CD4-positive, alpha-beta T cell treated with Interleukin-1 beta for 1 hour (primary cell): ENCODE measurements at places on chromosomes 6 and 20.

- DNase-seq: no peak
Measured at GRCh38 chr20:1652960-1653359, 4.6 kb downstream of the SIRPG start.

GRCh38 chr6:16944596-16944995, 157.3 kb upstream of the STMND1 start:
- DNase-seq: no peak

GRCh38 chr6:139909992-139910391, 535.5 kb upstream of the CITED2 start:
- DNase-seq: no peak

- DNase-seq: no peak
Measured at GRCh38 chr20:38991814-38992704, 29.9 kb downstream of the DHX35 start.

DNA sequence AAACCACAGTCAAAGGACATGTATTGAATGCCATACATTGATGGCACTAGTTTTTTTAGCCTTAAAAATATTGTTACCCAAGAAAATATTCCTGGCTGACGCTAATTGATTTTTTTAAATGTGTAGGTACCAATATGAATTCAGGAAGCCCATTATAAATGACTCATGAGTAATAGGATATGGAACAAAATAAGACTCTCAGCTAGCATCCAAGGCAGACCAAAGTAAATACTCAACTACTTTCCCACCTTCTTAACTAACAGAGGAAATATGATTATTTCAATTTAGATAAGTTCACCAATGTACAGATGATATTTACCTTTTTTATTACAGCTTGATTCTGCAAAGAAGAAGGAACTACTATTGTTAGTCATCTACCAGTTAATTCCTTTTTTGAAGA, 43.2 kb upstream of the TXNDC5 start:
- no peak for DNase-seq

DNA sequence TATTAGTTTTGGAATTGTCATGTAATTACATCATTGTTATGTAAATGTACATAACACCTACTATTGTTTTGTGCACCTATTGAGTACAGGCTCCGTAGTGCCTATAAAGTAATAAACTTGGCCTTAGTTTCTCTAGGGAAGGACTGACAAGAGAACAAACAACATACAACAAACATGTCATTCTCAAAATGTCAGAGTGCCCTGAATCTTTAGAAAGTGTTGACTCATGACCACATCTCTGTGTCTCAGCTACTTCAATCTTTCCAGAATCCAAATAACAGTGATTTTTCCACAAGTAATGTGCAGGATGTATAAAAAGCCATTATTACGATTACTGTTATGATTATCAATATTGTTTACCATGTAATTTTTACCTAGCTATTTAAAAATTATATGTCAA, 17.2 kb downstream of the LAMP5 start:
- DNase-seq: no peak

- no peak for DNase-seq
Measured at GRCh38 chr6:108029226-108029921, 45.2 kb downstream of the OSTM1 start.

DNA sequence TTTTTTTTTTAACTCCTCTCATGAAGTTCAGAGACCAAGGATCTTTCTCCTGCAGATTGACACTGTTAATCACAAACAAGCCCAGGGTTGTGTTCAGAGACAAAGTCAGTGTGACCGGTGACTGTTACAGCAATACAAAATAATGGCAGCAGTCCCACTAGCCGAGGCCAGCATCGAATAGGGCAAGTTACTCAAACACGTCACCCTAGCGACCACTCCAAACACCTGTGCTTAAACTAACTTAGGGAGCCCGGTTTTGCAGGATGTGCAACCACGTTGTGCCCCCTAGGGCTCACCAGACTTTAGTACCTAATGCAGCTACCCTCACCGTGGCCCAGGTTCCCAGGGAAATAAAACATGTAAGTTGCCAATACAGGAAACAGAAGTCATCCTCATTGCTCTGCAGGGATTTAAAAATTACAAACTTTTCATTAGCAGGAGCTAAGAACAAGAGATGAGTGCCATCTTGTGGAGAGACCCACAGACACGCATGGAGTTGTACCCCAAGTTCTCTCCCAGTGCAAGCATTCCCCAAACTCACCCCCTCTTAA, 38.1 kb downstream of the FAM50B start:
- no peak for DNase-seq

- DNase-seq: no peak
Measured at GRCh38 chr6:12803486-12803885, 86.9 kb downstream of the PHACTR1 start.

DNA sequence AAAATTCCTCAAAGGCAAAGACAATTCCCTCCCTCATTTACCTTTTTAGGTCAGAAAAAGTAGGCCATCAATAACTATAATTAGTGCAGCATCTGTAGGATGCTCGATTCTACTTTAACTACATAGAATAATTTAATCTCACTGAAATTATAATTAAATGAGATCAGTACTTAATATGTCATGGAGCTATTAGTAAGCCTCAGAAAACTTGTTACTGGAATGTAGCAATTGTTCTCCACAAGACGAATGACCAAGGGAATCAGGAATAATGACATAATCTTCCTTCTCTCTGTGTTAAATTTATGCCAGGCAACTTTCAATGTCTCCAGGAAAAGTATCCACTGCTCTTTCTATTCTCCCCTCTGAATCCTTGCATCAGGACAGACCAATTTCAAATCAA, 34.1 kb downstream of the SESN1 start:
- DNase-seq: no peak

DNA sequence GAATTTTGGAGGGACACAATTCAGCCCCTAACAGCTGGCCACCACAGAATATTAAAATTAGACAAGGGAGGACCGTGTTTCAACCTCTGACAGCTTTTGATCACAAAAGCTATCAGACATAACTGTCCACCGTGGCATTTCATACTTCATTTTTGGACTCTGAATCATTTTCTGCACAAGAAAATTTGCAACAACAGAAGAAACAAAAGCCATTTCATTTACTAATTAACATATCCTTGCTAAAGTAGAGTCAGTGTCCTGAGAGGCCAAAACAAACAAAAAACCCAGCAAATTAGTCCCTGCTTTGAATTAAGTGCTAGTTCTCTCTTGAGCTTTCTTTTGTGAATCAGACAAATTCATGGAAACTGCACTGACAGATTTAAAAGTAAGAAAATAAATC, 17.6 kb upstream of the COL12A1 start:
- no peak for DNase-seq

- DNase-seq: no peak
Measured at GRCh38 chr20:54134445-54135220, 39.2 kb downstream of the CYP24A1 start.

DNA sequence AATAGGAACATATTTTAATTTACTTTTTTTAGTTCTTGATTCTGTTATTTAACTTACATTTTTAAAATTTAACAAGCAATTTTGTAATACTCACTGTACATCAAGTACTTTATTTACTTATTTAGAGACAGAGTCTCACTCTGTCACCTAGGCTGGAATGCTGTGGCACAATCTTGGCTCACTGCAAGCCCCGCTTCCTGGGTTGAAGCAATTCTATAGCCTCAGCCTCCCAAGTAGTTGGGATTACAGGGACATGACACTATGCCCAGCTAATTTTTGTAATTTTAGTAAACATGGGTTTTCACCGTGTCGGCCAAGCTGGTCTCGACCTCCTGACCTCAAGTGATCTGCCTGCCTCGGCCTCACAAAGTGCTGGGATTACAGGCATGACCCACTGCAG, 7.0 kb downstream of the BTN3A3 start:
- no peak for DNase-seq

DNA sequence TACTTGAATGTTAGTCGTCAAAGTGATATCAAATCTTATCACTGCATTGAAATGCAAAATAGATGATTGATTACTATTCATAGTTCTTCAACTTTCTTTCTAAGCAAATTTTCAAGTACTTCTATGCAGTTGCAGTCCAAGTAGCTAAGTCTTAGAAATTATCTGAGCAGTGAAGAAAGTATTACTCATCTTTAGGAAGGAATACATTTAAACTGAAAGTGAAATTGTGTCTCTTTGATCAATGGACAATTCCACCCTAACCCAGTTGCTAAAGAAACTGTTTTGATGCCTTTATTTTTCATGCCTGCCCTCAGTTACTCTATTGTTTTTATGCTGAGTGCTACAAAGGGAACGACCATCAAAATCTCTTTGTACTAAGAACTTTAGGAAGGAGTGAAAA, 337.4 kb downstream of the GRIK2 start:
- no peak for DNase-seq

GRCh38 chr6:25280344-25281074, 1.3 kb downstream of the CARMIL1 start:
- DNase-seq: no peak

- no peak for DNase-seq
Measured at GRCh38 chr6:70846207-70846835, 110.5 kb downstream of the B3GAT2 start.

DNA sequence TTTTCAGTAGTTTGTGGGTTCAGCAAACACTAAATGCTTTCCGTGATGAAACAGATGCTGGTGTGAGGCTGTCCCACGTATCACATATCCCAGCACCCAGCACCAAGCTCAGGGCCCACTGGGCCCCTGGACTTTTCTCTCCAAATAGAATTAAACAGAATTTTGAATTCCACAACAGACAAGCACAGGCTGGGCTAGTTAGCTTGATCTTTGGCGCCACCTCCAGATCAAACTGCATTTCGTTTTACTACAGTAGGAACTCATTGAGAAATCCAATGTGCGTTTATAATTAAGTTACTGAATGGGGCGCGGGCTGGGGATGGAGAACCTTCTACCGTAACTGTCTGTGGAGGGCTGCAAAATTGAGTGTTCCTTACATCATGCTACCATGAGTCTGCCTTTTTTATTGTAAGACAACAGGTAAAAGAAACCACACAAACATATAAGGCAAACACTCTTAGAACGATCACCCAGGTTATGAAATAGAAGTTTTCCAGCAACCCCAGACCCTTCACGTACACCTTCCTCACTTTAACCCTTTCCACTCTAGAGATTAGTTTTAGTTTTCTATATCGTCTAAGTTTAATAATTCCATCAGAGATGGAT, 107.8 kb downstream of the ZFP64 start:
- peak; percentile 24 for DNase-seq

- DNase-seq: no peak
Measured at GRCh38 chr20:6715401-6715941, 52.0 kb upstream of the BMP2 start.

GRCh38 chr6:138389551-138389950, 11.8 kb downstream of the SMIM28 start:
- no peak for DNase-seq

GRCh38 chr20:258963-259362, 1.4 kb downstream of the DEFB132 start:
- no peak for DNase-seq

DNA sequence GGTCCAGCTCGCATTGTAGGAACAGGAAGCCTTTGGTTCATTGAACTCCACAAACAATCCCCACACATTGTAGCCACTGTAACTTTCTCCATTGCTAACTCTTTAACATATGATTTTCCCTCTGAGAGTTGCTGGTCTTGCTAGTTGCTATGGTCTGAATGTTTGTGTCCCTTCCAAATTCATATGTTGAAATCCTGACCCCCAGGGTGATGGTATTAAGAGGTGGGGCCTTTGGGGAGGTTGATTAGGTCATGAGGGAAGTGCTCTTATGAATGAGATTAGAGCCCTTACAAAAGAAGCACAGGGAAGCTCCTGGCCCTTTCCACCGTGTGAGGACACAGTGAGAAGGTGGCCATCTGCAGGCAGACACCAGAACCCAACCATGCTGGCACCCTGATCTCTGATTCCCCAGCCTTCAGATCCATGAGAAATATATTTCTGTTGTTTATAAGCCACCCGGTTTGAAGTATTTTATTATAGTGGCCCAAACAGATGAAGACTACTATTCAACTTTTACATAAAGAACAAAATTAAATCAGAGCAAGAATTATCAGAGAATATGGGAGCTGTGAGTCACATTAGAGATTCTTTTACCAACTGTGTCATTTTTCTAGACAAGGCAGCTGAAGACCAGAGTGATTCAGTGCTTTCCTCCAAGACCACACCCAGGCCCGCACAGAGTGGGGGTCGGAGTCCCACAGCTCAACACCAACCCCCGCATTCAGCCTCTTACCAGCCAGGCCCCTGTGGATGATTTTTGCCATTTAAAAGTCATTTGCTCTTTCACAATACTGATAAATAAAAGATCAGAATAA, 143.0 kb downstream of the SAMD5 start:
- DNase-seq: no peak

- DNase-seq: no peak
Measured at GRCh38 chr6:80969439-80969838, 783.0 kb downstream of the TENT5A start.

DNA sequence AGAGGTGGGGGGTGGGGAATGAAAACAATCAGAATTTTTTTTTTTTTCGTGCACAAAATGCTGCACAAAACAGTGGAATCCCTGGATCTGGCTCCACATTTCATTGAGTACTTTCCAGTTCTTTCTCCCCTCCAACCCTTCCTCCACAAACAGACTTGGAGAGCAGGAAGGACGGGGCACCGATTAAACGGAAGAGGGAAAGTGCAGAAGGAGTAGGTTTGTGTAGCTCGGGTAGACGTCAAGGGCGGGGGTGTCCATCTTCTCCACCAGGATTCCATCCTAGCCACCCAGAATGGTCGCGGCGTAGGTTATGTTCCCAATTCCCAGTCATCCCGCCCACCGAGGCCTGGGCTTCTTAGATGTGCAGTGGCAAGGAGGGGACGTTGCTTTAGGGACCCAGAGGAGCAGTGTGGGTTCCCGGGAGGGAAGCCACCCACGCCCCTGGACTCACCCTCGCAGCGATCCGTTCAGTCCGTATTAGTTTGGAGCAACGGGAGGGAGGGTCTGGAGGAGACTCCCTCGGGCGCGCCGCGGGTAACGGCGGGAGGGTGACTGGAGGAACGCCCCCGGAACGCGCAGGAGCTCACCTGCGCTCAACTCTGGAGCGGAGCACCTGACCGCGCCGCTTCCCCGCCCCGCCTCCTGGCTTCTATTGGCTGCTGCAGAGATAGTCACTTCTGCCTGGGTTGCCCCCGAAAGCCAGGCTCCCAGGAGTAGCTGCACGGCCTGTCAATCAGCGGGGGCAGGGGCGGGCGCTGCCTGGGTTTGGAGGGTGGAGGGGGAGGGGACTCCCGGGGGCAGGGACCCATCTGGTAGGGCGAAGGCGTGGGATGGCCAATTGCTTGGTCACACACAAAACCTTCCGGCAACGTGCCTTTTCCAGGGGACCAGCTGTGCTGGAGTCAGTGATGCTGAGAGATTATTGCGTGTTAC, at the start of gene ENPP5:
Gene ENPP5, minus strand, starts transcription at position 624 of the 933 bp plus-strand sequence. CDS start 2,718 bp downstream, outside the sequence.
- peak; percentile 74 for DNase-seq

DNA sequence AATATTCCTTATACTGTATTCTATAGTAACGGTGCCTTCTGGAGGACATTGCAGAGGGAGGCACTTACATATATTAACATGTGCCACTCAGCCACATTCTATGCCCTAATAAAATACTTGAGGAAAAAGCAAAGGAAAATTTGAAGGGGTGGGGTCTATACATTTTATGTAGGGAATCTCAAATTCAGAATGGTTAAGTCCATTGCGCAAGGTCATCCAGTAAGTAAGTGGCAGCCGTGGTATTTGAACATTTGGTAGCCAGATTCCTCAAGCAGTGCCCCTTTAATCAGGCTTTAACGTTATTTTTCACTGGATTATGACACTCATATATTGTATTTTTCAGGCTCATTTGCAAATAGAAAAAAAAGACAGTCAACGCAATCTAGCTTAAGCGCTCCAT, 738.3 kb downstream of the DOK5 start:
- DNase-seq: no peak
